ENCODE measurements at places on chromosomes 6 and 20.

DNA sequence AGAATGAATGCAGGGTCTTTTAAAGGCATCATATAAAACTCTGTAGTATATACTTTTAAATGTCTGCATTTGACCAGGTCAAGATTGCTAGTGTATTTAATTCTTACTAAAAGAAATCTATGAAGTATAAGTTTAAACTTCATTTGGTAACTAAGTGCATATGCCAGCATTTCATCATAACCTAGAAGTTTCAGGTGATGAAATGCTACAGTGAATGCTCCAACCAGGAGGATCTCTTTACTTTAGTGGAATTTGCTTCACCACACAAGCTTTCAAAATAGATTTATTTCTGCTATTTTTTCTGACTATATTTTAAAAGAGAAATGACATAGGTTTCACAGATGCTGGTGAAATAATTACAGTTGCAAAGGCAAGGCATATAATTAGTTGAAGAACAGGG lies 141.9 kb downstream of the HIVEP2 start:
- no peak for DNase-seq

- DNase-seq = peak; percentile 94
These were observed 124.6 kb upstream of the BTN3A2 start for GRCh38 chr6:26240157-26241032.

DNA sequence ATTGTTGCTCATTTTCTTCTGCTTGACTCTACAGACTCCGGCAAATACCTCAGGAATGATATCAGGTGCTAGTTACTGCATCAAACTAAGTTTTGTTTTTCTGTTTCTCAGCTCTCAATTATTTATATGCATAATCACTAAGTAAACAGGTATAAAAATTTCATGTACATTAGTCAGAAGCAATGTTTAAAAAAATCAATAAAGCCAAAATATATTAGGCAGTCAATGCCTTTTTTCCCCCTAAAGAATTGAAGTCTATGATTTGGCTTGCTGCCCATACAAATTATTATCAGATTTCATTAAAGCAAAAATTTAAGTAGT lies 20.6 kb upstream of the MRS2 start:
- no peak for DNase-seq

DNA sequence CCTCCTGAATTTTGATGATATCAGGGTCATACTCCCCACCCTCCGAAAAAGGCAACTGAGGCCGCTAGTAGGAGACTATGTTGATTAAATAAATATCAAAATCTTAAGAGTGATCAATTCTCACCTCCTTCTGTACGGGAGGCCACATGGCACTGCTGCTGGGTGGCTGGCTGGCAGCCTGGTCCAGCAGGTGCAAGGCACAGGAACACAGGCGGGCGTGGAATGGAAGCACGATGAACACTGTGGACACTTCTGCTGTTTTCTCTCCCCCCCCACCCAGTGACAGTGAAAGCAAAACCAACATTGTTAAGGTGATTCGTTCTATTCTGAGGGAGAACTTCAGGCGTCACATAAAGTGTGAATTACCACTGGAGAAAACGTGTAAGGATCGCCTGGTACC lies 9.7 kb upstream of the CLDN20 start:
- no peak for DNase-seq

- no peak for DNase-seq
These were observed 9.8 kb upstream of the TXNDC5 start for GRCh38 chr6:7920425-7920824.

DNA sequence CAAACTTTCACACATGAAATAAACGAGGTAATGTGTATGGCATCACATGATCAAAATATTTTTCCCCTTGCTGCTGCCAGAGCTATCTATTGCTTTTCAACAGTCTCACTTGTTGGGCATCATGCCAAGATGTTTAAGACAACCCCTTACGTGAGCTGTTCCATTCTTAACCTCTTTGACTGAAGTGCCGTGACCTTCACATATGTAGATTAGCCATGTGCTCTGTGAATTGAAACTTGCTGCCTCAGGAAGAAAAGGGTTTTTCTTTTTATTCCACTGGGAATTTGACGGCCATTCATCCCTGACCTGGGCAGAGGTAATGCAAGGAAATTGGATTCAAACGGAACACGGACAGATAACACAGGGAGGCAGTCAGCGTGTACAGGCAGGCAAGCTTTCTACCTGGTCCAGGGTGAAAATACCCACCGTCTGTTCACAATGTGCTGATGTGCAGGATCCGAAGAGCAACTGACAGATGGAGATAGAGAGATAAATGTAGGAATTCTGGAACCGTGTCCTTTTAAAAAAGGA lies 14.2 kb downstream of the ARID1B start:
- peak; percentile 34 for DNase-seq

DNA sequence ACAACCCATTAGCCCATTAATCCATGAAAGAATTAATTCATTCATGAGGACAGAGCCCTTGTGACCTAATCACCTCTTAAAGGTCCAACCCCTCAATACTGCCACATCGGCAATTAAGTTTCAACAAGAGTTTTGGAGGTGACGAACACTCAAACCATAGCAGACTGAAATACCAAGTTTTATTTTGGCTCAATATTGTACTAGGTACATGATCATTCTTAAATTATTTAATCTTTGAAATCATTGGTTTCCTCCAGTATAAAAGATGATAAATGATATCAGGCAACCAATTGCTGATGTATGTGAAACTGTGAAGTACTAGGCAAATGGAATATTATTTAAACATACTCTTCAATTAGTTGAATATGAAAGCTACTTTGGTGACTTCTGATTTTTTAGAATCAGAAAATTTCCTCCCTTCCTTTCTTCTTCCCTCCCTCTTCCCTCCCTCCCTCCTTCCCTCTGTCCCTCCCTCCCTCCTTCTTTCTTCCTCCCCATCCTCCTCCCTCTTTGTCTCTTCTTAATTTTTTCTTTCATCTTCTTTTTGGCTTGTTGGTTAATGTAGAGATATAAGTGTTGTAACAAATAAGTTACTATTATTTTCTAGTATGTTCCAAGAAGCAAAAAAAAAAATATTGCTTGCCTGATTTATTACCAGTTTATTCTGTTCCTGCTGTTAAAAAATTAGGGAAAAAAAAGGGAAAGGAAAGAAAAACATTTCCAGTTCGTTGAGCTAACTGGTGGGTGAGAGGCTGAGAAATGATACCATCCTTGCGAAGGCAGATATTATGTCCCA lies 233.9 kb upstream of the ZNF217 start:
- no peak for DNase-seq

- DNase-seq = peak; percentile 74
These were observed 8.7 kb downstream of the PLAGL1 start for GRCh38 chr6:143999406-143999805.

- no peak for DNase-seq
These were observed 22.2 kb downstream of the KDM1B start for GRCh38 chr6:18177286-18177965.

- no peak for DNase-seq
These were observed 85.2 kb upstream of the CNR1 start for GRCh38 chr6:88251301-88251700.

- DNase-seq = peak; percentile 77
These were observed 780 bp downstream of the ARMC12 start for GRCh38 chr6:35737413-35738211.

DNA sequence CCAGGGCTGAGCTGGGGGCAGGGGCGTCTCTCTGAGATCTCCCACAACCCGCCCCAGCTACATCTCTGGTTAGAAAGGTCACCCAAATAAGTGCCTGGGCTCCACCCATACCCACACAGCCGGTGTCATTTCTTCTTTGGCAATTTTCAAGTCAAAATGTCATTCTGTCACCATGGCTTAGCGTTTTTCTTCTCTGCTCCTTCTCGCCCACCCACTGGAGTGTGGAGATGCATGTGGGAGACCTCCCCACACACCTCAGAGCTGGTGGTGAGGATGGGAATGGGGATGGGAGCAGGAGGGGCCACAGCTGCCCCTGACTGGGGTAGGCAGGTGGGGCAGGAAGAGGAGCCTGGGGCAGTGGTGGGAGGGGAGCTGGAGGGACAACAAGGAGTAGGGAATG lies 63.1 kb downstream of the CPNE5 start:
- DNase-seq = no peak

GRCh38 chr6:47004463-47004862 lies 37.7 kb downstream of the ADGRF1 start:
- DNase-seq = no peak

DNA sequence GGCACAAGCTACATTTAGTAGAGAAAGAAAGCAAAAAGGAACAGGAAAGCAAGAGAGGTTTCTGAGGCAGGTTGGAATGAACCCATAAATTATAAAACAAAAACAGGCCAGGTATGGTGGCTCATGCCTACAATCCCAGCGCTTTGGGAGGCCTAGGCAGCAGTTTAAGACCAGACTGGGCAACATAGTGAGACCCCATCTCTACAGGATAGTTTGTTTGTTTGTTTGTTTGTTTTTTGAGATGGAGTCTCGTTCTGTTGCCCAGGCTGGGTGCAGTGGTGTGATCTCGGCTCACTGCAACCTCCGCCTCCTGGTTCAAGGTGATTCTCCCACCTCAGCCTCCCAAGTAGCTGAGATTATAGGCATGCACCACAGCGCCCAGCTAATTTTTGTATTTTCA lies 49.0 kb downstream of the AFG1L start:
- DNase-seq = no peak

DNA sequence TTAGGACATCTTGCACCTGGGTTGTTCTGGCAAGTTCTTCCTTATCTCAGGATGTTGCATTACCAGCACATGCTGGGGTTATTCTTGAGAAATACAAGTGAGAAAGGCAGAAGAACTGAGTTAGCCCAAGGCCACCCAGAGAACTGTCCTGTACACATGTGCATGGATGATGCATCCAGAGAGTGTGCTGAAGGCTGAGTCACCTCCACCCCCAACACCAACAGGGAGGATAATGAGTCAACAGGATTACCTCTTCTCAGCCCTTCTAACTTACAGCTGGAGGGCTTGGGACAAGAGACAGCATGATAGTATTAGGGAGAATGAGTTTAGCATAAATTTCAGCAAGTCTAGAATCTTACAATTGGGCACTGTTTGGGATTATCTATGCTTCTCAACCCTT lies 8.5 kb downstream of the SCGN start:
- peak; percentile 38 for DNase-seq

DNA sequence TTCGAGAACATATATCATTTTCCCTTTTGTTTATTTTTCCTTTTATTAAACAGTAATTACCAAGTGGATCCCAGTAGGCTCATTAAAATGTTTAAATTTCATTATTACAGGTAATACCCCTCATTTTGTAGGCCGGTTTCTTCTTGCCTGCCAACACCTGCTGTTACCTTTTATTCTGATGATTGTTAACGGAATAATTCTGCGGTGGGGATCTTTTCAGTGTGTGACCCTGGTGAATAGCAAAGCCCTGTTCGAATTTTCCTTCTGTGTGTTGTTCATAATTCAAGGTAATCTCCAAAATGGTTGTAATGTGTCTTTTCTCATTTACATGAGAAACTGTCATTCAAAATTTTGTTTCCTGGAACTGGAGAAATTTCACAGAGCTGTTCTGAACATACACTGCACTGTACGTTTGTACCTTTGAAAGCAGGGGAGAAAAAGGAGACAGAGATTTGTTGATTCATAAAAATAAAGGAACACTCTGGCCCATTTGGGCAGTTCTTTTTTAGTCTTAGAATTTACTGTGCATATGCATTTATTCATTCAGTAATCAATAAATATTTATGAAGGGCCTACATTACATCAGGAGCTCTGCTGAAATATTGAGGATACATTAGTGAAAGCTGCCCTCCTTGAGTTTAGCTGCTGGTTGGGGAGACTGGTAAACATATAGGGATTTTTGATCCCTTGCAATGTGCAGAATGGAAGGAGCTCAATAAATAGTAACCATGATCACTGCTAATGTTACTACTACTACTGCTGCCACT lies 502.0 kb downstream of the QKI start:
- no peak for DNase-seq

- DNase-seq = no peak
These were observed 39.1 kb upstream of the AKIRIN2 start for GRCh38 chr6:87741001-87741650.

- DNase-seq = no peak
These were observed 51.4 kb downstream of the ERMARD start for GRCh38 chr6:169802790-169803189.

GRCh38 chr20:61307686-61308476 lies 55.8 kb downstream of the CDH4 start:
- DNase-seq = no peak

DNA sequence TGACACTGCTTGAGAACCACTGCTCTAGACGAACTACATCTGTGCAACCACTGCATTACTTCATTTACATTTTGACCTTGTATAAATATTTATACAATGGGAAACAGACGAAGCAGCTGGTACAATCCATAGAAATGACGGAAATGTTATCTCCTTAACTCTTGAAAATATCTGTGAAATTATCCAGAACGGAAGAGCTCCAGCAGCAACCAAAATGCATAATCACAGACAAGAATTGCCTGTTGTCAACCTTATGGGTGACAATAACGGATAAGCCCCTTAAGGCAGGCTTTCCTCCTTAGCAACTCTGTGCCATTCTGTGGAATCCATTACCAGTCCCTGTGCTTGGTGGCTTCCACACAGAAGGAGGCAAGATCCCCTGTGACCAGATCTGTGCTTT lies 115.4 kb downstream of the DTNBP1 start:
- peak; percentile 21 for DNase-seq

DNA sequence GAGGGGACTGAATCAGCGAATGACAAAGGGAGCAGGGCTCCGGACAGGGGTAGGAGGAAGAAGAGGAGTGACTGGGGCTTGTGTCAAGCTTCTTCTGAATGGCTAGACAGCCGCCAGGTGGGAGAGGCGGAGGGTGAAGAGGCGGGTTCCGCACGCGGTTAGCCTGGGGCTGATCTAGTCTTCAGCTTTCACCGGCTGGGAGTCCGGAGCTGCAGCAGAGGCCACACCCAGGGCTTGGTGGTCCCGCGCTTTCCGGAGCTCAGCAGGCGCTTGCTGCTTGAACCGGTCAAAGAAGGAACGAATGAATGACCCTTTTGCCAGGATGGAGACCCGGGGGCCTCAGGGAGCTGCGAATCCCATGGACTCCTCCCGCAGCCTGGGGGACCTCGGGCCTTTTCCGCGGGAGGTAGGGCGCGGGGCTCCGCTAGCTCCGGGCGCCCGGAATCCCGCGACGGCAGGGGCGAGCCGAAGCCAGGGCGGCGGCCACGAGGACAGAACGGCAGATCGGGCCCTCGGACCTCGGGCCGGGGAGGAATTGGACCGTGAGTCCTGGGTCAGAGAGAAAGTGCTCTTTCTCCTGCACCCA lies at the start of gene C6orf141:
Gene C6orf141, plus strand, starts transcription at position 177 of the 586 bp plus-strand sequence. Its CDS starts 125 bp downstream, at position 302.
- no peak for DNase-seq

DNA sequence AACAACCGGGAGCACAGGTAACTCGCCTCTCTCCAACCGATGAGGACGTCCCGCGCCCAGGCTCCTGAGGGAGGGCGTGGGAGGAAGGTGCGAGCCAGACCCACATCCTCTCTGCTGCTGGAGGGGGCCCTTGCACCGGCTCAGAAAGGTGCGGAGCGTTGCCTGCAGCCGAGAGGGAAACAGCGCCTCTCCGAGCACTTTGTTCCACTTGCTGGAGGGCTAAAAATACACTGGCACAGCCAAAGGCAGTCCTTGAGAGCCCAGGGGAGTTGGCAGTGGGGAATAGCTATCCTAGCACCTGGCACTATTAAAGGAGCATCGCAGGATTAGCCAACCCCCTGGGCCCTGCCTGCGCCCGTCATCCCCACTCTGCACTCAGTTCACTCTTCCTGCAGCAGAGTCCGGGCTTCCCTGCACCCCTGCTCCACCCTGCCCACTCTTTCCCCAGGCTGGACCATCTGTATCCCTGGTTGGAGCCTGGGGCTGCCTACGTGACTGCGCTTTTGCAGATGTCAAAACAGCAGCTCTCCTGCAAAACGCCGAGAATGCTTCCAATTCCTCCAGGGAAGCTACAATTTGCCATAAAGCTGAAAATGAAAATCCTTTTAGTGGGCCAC lies 108.9 kb downstream of the SNX5 start:
- no peak for DNase-seq

GRCh38 chr6:108782179-108783041 lies 65.8 kb upstream of the ARMC2 start:
- DNase-seq = peak; percentile 76
